ENCODE measurements at places on chromosomes 16 and 17.

DNA sequence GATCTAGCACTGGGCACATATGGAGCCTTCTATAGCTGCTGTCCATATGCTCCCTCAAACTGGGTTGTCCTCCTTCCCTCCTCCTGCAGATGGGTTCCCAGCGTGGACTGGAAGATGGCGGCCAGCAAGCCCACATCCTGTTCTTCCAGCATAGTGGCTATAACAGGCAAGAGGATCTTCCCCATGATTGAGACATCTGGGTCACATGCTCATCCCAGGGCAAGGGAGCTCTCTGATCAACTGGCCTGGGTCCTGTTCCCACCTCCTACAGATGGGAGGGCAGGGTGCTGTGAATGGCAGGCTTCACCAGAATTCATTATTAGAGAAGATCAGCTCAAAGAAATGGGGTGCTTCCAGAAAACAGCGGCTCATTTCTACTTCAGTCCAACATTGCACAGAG is 210.2 kb downstream of the PARN start:
- DNase-seq, result no peak

DNA sequence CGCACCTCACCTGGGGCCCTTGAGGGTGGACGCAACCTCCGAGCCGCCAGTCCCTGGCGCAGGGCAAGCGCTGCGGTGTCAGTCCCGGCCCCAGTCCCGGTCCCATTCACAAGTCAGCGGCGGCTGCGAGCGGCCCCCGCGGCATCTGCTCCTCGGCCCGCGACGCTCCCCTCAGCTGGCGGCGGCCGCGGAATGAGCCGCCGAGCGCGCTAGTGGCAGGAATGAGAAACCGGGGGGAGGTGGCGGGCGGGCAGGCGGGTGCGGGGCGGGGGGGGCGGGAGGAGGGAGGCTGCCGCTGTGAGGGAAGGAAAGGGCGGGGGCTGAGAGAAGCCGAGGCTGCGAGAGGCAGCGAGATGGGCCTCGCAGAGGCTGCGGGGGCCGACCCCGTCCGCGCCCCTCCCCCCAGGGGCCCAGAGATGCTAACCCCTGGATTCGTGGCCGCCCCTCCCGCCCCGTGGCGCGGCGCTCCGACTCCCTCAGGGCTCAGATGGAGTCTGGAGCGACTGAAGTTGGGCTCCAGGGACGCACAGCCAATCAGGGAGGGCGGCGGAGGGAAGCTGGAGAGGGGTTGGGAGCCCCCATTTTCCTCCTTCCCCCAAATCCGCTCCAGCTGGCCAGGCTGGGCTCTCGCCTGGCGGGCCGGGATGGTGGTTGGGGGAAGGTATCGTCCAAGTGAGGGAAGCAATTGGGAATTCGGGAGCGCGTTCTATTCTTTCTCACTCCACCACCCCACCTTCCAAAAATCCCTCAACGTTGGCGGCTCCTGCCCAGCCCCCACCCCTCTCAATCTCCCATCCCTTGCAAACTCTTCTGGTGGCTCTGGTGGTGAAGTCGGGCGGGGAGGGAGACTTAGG is at the start of gene CDH11:
TSS of gene CDH11 (minus strand) at position 194 of the 854 bp plus-strand sequence. CDS start 117,194 bp downstream, outside the sequence.
- DNase-seq, result no peak

GRCh38 chr17:6508519-6509030 is 47.8 kb downstream of the PITPNM3 start:
- no peak for DNase-seq

DNA sequence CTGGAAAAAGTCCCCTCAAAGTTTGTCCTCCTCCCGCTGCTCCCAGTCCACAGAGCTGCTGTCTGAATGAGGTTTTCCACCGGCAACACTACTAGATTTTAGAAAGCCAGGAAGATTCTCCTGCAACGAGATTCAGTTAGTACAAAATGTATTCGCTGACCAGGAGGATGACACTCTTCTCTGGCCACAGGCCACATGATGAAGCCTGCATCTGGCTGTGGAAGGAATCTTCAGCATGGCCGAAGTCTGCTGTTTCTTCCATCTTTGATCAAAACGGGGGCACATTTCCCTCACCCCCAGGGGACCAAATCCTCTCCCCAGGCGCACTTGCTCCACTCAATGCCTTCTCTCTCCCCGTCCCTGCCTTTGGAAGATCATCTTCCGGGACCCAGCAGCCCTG is 215.8 kb upstream of the NLRP1 start:
- no peak for DNase-seq

- no peak for DNase-seq
Measured at GRCh38 chr17:50866950-50867362, 802 bp upstream of the TOB1 start.

DNA sequence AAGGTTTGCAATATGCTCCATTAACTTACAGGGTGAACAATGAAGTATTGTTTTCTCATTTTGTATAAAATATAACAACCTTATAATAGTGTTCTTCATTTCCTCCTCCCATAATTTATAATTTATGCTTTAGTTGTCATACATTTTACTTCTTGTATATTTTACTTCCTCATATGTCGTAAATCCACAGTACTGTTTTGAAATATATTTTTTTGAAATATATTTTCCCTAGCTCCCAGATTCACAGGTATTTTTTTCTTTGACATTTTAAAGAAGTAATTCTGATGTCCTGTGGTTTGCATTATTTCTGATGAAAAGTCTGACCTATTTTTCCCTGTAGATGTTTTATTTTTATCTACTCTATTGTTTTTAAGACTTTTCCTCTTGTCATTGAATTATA is 52.7 kb downstream of the VMP1 start:
- DNase-seq, result no peak

All from stimulated activated CD8-positive, alpha-beta memory T cell treated with anti-CD3 and anti-CD28 coated beads, Interleukin-7, amount 100 ng/mL, for 24 hours (primary cell).